T-helper 9 cell (primary cell): ENCODE measurements at places on chromosomes 13 and 19.

DNA sequence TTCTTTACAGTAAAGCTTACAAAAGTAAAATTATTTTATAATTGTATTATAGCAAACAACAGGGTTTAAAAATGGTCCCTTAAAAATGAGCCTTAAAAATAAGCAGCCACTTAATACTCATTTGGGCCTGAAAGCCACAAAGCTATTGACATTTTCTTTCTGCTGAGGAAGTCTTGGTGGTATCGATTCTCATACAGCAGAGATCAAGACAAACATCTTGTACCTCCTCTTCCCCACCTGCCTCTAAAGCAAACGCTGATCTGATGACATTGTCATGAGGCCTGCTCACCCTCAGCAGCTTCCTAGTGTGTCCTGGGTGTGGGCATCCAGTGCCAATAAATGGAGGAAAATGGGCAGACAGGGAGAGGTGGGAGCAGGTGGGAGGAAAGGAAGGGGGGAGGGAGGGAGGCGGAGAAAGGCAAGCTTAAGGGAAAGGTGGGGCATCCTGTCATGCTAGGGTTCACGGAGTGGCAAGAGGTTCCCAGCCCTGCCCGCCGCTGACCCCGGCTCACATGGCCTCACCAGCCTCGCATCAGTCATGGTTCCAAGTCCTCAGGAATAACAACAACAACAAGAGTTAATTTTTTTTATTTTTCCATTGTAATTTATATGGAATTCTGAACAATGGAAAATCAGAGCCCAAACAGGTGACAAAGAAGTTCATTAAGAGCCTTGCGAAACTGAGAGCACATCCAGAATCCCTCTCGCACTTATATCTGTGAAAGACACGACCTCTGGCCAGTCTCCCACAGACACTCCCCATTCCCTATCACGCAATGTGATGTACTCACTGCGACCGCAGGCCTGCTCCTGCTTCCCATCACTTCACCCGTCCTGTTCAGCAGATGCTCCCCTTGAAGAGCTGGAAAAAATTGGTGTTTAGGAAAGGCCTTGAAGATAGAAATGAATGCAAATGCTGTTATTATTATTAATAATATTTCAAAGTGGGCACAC lies 15.1 kb upstream of the ATP11A start:
- no peak for DNase-seq

GRCh38 chr13:49976314-49977258 lies 20.3 kb upstream of the TRIM13 start:
- peak; percentile 75 for DNase-seq

DNA sequence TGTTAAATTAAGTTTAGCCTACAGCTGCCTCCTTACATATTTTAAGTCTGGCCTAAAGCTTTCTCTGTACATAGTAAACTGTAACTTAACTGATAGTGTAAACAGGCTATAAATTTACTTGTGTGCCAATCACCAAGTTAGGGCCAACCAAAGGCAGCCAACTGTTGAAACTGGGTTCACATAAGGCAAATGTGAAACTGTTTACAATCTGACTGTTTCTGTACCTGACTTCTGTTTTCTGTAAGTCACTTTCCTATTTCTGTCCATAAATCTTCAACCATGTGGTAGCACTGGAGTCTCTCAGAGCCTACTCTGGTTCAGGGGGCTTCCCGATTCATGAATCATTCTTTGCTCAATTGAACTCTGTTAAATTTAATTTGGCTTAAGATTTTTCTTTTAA lies 103.1 kb downstream of the RAP2A start:
- no peak for DNase-seq

GRCh38 chr19:340620-341385 lies 3.8 kb downstream of the MIER2 start:
- no peak for DNase-seq

DNA sequence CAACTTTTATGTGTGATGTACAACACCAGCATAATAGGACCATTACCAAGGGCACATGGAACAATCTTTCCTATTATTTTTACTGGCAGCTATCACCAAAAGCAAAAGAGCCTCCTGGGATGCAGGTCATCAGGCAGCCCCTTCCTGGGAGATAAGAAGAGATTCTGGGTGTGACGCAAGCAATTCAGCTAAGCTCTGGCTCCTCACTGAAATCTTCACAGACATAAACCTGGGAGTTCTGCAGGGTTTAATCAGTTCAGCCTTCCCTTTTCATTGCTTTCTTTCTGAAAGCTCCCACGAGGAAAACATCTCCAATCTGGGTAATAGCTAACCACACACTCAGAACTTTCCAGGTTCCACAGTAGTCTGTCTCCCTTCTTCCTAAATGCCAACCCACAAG lies 341.1 kb downstream of the ENOX1 start:
- DNase-seq: no peak

DNA sequence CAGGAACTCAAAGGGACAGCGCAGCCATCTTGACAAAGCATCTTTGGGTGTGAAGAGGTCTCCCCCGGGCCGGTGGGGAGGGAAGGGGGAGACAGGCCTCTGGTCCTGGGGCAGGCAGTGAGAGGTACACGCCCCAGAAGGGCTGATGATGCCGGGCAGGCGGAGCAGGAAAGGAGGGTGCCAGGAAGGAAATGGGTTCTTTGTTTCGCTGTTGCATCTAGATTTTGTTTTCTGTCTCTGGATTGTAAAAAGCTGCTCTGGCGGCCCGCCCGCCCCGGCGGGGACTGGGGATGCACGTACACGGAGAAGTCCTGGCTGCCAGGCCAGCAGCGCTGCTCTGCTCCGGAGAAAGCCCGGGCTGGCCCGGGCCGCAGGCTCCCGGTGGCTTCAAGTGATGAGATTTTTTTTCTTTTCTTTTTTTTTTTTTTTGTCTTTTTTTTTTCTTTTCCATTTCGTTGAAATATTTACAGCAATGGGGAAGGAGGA lies 13.2 kb upstream of the ASF1B start:
- peak; percentile 41 for DNase-seq

DNA sequence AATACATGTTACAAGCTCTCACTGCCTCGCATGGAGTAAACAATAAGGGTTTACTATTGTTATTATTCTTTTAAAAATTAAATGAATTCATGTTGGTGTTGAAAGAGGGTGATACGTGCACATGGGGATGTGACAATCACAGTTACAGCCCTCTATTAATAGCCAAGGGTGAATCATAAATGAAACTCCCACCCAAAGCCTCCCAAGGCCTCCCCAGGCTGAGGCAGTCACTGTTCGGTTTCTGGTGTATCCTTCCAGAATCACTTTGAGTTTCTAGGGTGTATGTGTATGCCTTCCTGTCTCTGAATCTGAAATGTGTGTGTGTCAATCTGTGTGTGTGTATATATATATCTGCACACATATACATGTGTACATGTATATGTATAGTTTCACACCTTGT lies 73.4 kb downstream of the AKAP11 start:
- no peak for DNase-seq
